Stimulated activated CD4-positive, alpha-beta T cell treated with anti-CD3 and anti-CD28 coated beads, TNF-alpha, amount 100 ng/mL, for 1 hour (primary cell): ENCODE measurements at places on chromosomes 12 and 14.

- DNase-seq = no peak
Measured at GRCh38 chr14:28875934-28876571, 109.5 kb downstream of the FOXG1 start.

DNA sequence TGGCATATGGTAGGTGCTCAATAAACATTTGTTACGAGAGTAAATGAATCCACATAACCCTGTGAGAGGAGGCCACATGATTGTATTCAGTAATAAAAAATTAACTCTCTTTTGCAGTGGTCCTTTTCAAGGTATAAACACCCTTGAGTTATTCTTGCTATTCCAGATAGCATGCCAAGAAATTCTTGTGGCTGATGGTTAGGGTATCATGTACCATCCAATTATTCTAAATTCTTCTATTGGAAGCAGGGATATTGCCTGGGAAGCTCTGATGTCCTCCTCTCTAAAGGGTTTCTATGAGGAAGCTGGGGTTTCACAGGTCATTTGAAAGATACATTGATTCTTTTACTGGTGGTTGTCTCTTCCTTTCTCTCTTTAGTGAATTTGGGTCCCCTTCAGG, 10.1 kb downstream of the AKAP6 start:
- DNase-seq = no peak

DNA sequence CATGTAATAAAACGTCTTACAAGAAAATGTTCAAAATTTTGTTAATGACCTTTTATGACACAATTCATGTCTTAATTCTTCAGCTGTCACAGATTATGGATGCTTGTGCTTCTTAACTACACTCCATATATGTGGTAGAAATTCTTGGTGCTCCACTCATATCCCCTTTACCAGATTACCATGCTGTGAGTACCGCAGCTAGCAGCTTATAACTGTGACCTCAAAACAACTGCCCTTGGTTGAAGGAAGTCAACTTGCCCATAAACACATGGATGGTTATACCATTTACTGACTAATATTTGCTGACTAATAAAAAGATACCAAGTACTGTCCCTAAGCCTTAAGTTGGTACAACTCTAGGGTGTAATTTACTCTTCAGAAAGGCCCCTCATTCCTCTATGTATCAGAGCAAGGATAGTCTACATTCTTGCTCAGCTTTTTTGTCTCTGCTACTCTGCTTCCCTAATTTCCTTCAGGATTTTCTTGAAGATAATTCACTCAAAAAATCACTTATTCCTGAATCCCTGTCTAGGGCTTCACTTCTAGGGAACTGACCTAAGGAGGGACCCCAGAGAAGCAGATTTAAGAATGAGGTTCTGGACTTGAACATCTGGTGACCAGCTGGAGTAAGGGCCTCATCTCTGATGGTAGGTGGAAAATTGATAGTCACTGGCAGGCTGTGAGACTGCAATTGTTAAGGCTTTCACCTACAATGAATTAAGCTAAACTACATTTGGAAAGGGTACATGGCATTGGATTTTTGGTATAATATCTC, 152.3 kb downstream of the SLC6A15 start:
- DNase-seq = no peak

DNA sequence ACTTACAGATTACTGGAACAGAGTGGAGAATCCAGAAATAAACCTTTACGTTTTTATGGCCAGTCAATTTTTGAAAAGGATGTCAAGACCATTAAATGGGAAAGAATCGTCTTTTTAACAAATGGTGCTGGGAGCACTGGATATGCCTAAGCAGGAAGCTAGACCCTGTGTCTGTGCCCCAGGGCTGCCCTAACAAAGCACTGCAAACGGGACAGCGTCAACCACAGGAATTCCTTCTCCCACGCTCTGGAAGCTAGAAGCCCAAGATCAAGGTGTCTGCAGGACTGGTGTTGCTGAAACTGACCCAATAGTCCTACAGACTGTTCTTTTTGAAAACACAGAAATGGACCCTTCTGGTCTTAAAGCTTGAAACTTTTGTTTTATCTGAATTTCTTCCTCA, 9.3 kb upstream of the TMEM121 start:
- DNase-seq = no peak

DNA sequence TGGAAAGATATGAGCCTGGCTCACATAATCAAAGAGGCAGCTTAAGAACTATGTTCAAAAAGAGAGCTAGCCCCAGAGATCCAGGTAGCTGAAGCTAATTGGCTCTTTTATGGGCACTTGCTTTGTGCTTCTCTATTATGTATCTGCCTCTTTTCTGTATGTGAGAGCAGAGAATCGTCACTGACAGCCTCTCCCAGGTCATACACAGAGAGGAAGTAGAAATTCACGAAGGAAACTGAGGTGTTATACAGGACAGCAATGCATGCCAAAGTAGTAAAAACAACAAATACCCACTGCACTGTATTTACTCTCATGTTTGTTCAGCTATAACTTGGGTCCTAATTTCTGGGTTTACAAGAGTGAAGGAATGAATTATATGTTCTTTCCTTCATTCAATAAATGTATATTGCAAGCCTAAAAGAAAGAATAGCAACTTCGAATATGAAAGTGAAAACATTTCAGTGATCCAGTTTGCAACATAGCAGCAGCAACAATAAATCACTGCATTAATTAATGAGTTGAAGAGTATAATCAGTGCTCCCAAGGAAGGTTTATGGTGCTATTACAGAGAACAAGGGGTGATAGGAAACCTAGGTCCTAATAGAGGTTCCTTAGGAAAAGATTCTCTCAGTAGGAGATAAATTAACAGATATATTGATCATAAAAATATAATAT, 47.1 kb upstream of the ATXN7L3B start:
- DNase-seq = no peak

GRCh38 chr12:88993651-88994050, 358.6 kb downstream of the DUSP6 start:
- DNase-seq = no peak
